Neural crest cell (in vitro differentiated cells): ENCODE measurements at places on chromosomes 12 and 14.

DNA sequence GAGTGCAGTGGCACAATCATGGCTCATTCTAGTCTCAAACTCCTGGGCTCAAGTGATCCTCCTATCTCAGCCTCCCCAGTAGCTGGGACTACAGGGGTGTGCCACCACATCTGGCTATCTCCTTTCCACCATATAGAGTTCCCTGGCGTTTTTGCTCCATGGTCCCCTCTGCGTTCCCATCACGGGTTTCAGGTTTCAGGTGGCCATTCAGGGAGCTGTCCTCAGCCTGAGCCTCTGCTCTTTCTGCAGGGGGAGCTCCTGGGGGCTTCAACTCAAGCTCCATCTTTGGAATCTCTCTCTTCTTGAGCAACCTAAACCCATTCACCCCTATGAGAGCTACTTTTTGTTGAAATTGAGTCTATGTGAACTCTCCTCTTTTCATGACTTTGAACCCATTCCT lies 11.6 kb downstream of the SMIM41 start:
- DNase-seq, result no peak

GRCh38 chr12:40281791-40282364 lies 57.1 kb downstream of the LRRK2 start:
- no peak for DNase-seq

GRCh38 chr12:72075401-72075800 lies 136.8 kb downstream of the TPH2 start:
- DNase-seq, result no peak

DNA sequence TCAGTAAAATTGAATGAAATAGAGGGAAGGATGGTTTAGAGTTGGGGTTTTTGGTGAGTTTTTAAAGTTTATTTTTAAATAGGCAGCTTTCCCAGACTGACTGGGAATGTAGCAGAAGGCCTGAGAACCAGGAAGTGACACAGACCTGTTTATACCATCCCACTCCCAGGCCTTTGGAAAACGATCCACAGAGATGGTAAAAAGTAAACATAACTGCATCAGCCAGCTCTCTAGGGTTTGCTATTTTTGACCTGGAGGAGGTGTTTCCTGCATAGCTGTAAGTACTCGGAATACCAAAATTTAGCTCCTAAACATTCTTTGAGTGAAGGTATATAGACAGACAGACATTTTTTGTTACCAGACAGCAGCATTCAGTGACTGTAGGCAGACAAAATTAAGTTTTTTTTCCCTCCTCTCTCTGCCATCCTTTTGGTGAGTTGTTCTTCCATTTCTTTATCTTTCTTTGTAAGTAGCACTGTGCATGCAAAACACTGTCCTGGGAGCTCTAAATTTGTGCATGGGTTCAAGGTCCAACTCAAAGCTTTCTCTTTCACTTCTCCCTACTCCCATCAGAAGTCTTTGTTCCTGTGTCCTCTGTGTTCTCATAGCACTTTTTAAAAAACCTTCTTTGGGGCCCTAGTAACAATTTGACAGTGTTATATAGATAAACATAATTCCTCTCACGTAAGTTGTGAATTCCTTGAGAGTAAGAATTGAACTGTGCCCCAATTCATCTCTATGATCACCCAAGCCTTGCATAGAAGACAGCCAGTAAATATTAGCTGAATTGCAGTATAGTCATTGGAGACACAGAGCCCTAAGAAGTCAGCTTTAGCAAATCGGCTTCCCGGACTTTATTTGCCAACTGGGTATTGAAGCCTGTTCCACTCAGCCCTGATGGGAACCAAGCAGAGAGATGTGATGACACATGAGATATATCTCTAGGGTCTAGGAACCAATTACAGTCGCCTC lies 37.4 kb downstream of the SUSD6 start:
- no peak for DNase-seq

DNA sequence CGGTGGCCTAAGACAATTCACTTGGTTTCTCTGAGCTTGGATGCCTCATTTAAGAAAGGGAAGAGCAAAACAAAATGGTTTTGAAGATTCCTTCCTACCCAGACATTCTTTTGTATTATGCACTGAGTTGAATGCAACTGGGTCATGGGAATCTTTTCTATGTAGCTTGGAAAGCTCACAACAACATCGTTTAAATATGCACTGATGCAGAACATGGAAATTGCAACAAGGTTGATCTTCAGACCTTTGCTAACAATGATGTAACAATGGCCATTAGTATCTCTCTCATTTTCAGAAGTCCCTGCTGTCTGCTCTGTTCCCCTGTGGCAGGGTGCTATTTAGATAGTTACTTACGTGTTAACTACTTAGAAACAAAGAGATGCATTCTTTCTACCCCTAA lies 30.1 kb upstream of the IGF1 start:
- DNase-seq, result no peak

DNA sequence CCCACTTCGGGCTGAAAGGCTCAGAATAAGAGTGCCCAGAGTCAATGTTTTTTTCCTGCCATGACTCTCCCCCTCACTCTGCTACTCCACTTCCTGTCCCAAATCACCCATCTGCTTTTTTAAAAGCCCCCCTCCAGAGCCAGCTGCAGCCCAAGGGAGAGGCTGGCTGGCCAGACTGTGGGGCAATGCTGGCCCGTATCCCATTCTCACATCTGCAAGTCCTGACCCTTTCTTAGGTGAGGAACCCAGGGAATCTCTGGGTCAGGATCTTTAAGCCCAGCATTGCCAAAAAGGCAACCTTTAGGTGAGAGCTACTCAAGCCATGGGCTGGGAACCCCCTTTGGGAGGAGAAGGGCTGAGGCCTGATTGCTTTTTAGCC lies 1.7 kb upstream of the ITGA5 start:
- no peak for DNase-seq

DNA sequence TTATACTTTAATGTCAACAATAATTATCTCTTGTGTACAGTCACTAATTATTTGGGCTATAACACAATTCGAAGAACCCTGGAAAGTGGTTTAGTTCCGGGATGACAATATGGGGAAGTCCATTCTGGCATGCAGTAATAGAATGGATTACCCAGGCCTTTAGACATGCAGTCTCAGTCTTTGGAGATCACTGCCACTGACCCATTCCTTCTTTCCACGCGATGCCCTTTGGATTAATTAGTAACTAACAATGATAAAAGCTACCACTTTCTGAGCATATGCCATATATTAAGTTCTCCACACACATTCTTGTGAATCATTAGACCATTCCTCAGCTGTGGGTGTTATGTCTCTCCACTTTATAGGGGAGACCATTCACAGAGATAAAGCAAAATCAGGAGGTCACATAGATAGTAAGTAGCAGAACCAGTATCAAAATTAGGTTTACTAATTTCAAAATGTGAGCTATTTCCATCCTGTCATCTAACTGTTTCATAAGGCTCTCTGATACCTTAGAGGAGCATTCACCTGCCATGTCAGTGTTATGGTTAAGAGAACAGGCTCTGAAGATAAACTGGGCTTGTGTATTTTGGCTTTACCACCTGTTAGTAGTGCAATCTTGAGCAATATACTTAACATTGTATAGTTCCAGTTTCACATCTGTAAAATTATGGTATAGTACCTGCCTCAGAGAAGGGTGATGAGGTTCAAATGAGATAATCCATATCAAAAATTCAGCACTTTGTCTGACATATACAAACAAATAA lies 27.2 kb upstream of the KCNJ8 start:
- DNase-seq, result no peak

- DNase-seq, result no peak
These were observed 17.4 kb downstream of the VASH1 start for GRCh38 chr14:76778546-76779215.
